Colonic mucosa (tissue), 4 donors: ENCODE measurements at places on chromosomes 7 and 10.

DNA sequence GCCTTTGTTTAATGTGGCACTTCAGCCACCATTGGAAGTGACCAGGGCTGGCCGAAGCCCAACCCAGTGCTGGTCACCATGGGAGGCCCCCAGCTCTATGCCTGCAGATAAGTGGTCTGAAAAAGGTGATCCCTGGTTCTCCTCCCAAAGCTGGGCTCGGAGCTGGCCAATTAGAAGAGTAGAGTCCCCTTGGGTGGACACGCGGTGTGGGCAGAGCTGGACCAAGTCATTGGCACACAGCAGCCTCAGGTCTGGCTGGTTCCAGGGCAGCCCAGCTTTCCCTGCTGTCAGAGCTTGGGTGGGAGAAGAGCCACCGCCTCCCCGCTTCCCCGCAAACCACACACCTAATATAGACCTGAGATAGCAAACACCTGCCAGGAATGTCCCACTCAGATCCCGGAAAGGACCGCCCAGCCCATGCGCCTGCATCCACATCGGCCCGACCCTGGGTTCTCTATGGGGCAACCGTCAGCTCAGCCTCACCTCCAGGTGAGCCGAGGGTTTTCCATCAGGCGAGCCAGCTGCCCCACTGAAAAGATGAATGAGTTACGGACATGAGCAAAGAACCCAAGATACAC lies 84.3 kb downstream of the TCERG1L start:
- DNase-seq = no peak

DNA sequence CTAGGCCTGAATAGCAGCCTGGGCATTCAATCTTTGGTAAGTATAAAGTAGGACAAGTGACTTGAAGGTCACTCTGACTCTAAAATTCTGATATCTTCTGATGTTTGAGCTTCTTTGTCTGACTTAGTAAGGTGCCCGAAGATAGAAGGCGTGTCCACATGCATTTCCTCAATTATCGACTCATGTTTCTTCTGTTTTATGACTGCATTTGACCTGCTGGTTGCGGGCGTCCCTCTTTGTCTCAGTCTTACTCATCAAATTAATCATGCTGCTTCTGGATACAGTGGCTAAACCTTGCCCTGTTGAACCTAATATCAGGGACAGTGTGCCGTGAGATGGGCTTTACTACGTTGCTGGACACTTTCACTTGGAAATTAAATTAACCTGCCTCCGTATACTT lies 534.1 kb downstream of the SDK1 start:
- peak; percentile 58 for DNase-seq

GRCh38 chr10:131698232-131698631 lies 202.6 kb upstream of the PPP2R2D start:
- DNase-seq = no peak

DNA sequence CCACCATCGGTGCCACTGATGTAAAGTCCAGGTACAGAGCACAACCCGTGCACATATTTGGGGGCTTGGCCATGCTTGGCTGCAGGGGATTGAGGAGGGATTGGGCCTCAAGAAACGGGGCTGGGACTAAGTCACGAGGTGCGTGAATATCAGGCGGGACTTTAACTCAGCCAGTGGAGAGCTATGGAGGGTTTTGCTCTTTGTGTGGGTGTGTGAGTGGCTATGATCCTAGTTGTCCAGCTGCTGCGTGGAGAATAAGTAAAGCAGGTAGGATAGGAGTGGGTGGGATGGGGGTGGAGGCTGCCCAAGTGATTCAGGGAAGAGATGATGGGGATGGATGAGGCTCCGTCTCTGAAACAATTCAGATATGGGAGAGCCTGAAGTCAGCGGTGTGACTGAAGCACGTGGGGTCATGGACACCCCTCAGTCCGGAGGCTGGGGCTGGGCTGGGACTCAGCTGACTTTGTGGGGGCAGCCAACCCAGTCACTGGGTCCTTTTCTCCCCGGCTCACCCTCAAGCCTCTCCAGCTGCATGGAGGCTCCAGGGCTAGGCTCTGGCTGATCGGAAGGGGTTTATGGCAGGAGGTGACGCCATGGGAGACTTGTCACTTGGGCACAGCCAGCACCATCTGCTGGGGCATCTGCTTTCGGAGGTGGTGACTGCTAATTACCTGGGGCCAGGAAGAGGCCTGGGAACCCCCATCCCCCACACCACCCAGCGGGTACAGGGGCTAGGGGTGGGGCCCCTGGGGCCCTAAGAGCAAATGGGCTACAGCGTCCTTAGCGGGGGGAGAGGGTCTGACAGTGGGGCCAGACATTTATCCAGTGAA lies 1.7 kb upstream of the LFNG start:
- peak; percentile 57 for DNase-seq

DNA sequence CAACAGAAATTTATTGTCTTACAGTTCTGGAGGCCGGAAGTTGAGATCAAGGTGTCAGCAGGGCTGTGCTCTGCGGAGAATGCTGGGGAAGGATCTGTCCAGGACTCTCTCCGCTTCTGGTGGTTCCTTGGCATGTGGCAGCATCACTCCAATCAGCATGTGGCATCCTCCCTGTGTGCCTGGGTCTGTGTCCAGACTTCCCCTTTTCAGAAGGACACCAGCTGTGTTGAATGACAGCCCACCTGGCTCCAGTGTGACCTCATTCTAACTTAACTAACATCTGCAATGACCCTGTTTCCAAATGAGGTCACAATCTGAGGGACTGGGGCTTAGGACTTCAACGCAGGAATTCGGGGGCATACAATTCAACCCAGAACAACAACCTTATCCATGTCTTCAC lies 141.9 kb downstream of the BMS1 start:
- no peak for DNase-seq

DNA sequence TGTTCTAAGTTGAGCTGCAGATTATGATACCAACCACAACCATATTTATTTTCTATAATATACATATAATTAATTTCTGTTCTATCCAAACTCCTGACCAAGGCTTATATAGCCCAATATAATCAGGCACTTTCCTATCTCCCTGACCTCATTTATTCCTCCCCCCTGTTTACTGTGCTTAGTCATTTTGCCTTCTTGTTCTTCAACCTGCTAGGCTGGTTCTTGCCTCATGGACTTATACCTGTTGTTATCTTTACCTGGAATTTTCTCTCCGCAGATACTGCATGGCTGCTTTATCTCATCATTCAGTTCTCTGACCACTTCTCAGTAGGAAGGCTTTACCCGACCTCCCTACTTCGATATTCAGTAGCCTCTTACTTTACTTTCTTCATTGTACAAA lies 24.9 kb upstream of the FAM3C start:
- DNase-seq = peak; percentile 38

GRCh38 chr10:113454341-113455061 lies 98.4 kb upstream of the HABP2 start:
- peak; percentile 71 for DNase-seq

- no peak for DNase-seq
Observed at GRCh38 chr10:118355234-118355633, 13.1 kb upstream of the FAM204A start.

DNA sequence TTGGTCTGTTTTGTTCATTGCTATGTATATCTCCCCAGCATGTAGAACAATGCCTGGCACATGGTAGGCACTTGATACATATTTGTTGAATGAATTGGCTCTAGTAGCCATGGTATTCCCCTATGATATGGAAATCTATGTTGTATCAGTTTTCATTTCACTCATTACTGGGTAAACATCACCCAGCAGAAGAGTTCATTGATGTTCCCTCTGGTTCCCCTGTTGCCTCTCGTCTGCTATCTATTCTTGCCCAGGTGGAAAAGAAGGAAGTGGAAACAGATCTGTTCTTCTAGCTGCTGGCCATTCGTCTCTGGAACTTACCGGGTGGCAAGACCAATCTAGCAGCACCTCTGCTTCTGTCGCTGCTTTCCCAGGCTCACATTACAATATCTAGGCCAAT lies 71.5 kb downstream of the LRRC4 start:
- DNase-seq = no peak

GRCh38 chr7:24609570-24609969 lies 36.3 kb downstream of the PALS2 start:
- no peak for DNase-seq
